ENCODE measurements at places on chromosomes 11 and 22.

DNA sequence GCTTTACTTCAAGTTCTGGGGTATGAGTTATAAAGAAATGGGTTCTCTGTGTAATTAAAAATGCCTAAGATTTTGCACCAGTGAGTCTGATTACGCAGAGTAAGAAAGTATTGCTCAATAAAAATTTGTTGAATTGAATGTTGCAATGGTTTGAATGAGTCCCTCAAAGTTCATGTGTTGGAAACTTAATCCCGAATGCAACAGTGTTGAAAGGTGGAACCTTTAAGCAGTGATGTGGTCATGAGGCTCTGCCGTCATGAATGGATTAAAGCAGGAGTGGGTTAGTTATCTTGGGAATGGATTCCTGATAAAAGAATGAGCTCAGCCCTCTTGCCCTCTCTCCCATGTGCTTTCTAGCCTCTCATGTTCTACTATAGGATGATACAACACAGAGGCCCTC lies 52.6 kb upstream of the SESN3 start:
- no peak for DNase-seq

- no peak for DNase-seq
Observed at GRCh38 chr22:31607696-31608095, 54.3 kb downstream of the PISD start.

DNA sequence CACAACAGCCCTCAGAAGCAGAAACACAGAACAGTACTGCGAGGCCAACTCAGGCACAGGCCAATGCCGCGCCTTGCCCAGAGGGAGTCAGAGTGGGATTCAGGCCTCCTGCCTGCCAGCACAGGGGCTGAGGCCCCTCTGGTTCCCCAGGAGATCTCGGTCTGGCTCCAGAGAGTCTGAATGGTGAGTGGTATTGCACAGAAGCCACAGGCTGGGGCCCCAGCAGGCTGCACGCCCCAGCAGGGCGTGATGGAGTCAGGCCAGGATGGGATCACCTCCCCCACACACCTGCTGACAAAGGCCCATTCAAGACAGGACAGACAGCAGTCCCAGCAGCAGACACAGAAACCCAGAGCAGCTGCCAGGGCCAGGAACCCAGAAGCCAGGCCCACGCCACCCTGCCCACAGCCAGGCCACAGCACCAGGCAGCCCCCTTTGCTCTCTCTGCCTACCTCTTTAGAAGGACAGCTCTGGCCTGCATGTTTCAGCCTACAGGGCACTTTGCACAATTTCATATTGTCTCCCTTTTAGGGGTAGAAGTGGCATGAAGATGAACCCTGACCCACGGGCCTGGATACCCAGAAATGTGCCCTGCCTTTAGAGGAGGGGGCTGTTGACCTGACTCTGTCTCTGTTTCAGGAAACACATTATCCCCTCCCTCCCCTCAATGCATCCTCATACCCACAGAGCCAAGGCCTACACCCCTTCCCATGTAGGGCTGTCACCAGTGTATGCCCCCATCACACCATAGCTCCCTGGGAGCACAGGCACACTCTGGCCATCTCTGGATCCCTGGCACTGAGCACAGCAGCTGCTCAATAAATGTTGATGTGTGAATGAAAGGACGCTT lies 6.1 kb downstream of the FXYD6 start:
- no peak for DNase-seq

DNA sequence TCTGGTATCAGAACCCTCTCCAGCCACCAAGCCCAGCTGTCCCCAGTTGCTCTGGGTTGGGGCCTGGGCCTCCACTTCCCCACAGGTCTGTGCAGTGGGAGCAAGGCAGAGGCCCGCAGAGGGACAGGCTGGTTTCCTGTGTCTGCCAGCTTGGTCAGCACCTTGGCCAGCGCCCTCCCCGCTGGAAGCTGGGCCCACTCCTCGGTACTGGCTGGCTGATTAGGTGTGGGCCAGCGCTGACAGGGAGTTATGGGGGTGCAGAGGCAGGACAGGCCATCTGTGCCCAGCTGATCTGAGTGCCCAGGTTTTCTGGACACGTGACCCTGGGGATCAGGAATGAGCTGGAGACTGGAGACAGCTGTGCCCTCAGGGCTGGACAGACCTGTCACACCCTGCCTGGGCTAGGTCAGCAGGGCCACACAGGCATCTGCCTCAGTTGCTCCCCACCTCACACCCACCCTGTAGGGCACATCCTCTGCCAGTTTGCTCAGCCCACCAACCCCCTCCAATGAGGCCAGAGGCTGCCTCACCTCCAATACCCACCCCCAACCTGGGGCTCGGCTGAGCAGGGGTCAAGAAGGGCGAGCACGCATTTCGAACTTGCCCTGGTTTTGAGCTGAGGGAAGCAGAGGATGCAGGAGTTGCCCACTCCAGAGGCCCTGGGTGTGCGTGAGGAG lies 175.3 kb downstream of the IGLL1 start:
- no peak for DNase-seq

GRCh38 chr11:58578136-58578634 lies 678 bp upstream of the ZFP91 start:
- DNase-seq = peak; percentile 89

DNA sequence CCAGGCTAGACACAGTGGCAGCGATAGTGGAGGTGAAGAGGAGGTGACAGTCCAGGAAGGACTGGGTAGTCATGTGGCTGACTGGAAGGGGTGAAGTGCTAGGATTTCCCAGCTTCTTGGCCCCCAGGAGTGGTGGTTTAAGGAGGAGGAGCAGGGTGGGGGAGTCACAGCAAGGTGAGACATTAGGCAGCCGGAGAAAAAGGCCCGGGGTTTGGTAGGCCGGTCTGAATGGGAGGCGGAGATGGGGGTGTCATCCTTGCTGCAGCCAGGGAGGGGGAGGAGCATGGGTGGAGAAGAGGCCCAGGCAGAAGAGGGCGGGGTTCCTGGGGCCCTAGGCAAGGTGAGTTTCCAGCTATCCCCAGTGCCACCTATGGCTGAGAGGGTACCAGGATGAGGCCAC lies 6.1 kb downstream of the SIPA1 start:
- peak; percentile 48 for DNase-seq

GRCh38 chr22:36467042-36467810 lies 14.2 kb downstream of the TXN2 start:
- no peak for DNase-seq

GRCh38 chr22:22810471-22810870 lies 77.1 kb upstream of the IGLL5 start:
- no peak for DNase-seq

DNA sequence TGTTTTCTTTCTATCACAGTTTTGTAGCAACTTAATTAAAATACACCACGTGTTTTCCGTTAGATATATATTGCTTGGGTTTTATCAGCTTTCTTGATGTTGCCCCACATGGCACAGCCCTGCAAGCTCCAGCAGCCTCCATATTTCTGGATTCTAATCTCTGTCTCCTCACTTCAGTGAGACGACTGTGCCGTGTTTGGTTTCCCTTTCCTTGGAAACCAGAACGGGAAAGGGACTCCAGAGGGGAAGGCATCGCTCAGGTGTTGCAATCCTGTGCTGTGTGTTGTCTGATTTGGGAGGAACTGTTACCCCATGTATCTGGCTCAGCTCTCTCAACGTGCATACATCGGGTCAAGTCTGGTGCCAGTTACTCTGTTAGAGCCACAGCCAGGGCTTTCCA lies 464.2 kb upstream of the B3GAT1 start:
- no peak for DNase-seq

DNA sequence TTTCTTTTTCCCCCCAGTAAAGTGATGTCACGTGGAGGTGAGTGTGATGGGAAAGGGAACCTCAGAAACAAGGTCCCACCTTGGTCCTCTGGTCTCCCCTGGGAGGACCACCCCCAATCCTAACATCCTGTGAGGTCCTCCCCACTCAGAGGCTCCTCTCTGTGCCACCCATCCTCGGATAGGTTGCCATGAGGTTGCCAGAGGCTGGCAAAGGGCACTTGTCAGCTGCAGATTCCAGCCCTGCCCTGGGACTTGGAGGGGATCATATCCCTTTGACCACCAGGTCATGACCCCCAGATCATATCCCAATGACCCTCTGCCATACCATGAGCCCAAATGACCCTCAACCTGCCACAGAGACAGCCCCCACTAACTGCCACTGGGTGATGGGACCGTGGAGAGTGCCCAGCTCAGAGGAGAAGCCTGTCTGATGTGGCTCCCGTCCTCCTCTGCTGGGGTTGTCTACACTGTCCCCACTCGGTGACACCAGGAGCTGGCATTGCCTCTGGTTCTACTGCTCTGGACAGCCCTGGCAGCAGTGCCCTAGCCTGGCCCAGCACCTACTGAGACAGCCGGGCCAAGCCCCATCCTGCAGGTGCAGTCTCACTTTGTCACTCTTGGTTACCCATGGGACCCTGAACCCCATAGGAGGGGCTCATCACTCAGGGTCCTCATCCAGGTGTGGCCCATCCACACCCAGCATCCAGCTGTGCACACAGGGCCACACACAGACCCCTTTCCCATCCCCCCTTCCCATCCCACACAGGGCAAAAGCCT lies 90.2 kb upstream of the KCNQ1OT1 start:
- DNase-seq = no peak

DNA sequence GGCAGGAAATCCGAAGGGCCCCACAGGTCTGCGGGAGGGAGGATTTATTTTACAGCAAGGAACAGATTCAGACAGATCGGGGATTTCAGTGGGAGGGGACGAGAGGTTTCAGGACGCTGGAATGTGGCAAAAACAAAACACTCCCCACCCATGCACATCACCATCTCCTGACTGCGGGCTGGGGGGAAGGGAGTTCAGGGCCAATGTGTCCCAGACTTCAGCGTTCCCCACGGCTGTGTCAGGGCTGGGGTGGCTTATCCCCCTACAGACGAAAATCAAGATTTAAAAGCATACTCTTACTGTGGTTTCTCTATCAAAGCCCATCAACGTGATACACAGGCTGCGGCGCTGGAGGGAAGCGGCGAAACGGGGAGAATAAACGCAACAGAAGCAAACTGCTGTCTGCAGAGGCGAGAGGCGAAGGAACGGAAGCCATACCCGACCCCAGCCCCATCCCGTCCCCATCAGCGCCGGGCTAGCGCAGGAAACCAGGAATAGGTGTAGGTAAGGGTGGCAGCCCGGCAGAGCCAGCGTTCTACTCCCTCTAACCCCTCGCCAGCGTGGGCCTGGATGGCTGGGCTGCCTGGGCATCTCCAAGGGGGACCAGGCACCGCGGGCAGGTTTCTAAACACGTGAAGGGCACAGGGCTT lies 2.7 kb downstream of the TENM4 start:
- no peak for DNase-seq

DNA sequence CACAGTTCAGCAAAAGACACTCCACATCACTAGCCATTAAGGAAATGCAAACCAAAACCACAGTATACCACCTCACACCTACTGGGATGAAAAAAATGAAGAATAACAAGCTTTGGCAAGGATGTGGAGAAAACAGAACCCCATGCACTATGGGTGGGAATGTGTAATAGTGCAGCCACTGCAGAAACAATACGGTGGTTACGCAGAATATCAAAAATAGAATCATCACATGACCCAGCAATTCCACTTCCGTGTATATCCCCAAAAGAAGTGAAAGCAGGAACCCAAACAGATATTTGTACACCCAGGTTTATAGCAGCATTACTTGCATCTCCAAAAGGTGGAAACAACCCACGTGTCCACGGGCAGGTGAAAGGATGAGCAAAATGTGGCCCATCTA lies 20.8 kb downstream of the CARS1 start:
- DNase-seq = no peak

DNA sequence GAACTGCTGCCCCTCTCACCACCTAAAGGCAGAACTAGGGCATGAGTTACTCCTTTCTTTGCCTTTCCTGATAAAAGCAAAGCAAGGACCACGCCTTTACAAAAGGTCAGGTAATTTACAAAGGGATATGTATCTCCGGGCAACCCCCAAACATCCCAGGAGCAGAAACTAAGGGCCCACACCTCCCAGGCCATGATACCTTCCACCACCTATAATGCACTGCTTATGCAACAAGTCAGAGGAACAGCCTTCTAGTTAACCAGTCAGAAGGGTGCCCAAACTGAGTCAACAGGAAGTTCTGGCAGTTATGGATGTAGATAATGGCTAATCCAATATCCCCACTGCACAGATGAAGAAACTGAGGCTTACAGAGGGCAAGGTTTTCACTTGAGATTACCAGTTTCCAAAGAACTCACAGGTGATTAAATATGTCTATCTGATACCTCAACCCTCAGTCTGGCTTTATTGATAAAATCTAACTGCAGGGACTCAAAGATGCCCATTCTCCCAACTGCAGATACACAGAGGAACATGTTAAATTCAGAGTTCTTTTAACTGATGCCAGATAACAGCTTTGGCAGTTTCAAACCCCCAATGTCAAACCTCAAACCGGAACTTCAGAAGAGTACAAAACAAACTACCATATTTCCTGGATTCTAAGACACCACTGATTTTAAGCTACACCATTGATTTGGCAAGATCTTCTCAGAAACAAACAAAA lies 16.8 kb upstream of the CASTOR1 start:
- no peak for DNase-seq

GRCh38 chr11:70867281-70868047 lies 384.9 kb downstream of the SHANK2 start:
- no peak for DNase-seq

GRCh38 chr11:130653838-130654636 lies 205.6 kb downstream of the ADAMTS15 start:
- no peak for DNase-seq

GRCh38 chr11:46618837-46619236 lies 1.5 kb downstream of the ATG13 start:
- no peak for DNase-seq

- DNase-seq = no peak
Observed at GRCh38 chr11:19196432-19196831, 5.4 kb downstream of the CSRP3 start.

- no peak for DNase-seq
Observed at GRCh38 chr11:105574974-105575373, 34.9 kb upstream of the GRIA4 start.

Data from activated CD4-positive, alpha-beta T cell treated with anti-CD3 and anti-CD28 coated beads, Interleukin-2, amount 50 U/mL, for 48 hours (primary cell).